NCI-H1105 (cell line): ENCODE measurements at places on chromosomes 2 and 18.

- DNase-seq: no peak
Observed at GRCh38 chr18:34592481-34592880, 117.6 kb upstream of the DTNA start.

GRCh38 chr2:143548032-143548431 lies 418.8 kb downstream of the ARHGAP15 start:
- no peak for DNase-seq

DNA sequence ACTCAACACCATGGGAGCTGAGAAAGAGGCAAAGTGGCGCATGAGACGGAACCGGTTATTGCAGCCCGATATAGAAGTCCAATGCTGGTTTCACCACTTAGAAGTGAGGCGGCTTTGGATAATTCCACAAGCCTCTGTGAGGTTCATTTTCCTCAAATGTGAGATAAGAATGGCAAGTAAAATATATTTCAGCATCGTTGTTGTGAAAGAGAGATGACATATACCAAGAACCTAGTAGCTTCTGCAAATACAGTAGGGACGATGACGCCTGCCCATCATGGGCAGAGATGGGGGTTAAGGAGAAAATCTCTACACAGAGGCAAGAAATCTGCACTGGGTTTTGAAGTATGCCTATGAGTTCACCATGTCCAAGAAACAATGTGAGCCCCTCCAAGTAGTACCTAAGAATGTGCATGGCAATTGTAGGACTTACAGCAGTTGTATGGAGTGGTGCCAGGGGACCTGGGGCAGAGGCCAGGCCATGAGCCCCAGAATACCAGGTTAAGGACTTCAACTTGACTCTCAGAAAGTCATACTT lies 352.0 kb downstream of the RNF144A start:
- DNase-seq: no peak

GRCh38 chr18:50099725-50100407 lies 95.1 kb downstream of the MYO5B start:
- DNase-seq: no peak

GRCh38 chr18:8912348-8913326 lies 189.9 kb upstream of the NDUFV2 start:
- no peak for DNase-seq

DNA sequence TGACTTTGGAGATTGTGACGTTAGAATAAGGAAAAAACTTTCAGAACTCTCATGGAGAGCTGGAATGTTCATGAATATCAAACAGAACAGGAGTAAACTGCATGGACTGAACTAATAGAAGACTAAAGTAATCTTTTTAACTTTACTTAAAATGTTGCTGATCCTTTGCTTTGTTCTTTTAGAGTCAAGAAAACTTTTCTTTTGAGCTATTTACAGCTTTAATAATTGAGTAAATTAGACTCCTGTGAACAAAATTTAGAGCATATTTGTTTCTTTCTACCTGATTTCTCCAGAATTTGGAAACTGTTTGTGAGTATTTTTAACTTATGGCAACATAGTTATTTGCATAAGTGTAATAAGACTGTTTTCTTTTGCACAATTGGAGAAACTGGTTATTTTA lies 146.3 kb downstream of the CDCA7 start:
- DNase-seq: no peak

GRCh38 chr2:204069804-204070203 lies 133.2 kb downstream of the ICOS start:
- no peak for DNase-seq

GRCh38 chr2:238970553-238971081 lies 122.7 kb downstream of the TWIST2 start:
- peak; percentile 21 for DNase-seq

- no peak for DNase-seq
Observed at GRCh38 chr2:85503851-85504777, 34.9 kb upstream of the MAT2A start.
